Stimulated activated CD4-positive, alpha-beta T cell treated with anti-CD3 and anti-CD28 coated beads, TNF-alpha, amount 100 ng/mL, for 1 hour (primary cell): ENCODE measurements at places on chromosomes 7 and 10.

- DNase-seq = no peak
Observed at GRCh38 chr10:34628174-34628796, 186.8 kb downstream of the PARD3 start.

GRCh38 chr7:300546-301290 lies 10.7 kb downstream of the FOXL3 start:
- no peak for DNase-seq

DNA sequence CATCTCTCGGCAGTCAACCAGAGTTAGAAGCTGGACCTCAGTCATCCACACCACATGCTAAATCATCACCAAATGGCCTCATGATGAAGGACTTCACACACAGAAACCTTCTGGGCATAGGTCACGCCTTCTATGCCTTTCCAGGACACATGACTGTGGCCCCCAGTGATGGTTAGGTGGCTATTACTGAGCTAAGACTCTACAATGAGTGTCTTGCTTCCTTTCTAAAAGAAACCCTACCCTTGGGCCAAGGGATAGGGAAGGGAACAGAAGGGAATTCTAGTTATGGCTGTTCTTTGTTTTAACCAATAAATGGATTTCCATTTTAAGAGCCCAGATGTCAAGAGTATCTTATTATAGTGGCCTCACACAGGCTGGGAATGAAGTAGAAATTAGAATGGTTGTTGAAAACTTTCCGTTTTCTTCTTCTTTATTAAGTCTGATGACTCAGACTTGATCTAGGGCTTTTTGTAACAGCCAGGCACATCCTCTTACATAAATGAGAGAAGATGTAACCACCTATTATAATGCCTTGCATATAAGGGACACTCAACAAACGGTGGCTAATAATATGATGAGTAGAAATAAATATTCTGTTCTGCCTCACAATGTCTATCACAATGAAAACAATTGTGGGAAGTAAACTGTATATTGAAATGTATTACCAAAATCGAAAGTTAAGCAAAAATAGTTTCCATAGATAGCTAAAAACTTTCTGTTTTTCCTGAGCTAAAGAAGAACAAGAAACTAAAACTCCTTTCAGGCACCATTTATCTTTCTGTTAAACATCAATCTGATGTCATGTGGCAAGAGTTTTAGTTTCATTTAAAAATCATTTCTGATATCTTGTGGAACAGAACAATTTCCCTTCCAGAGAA lies 62.5 kb upstream of the TOMM7 start:
- DNase-seq = no peak

DNA sequence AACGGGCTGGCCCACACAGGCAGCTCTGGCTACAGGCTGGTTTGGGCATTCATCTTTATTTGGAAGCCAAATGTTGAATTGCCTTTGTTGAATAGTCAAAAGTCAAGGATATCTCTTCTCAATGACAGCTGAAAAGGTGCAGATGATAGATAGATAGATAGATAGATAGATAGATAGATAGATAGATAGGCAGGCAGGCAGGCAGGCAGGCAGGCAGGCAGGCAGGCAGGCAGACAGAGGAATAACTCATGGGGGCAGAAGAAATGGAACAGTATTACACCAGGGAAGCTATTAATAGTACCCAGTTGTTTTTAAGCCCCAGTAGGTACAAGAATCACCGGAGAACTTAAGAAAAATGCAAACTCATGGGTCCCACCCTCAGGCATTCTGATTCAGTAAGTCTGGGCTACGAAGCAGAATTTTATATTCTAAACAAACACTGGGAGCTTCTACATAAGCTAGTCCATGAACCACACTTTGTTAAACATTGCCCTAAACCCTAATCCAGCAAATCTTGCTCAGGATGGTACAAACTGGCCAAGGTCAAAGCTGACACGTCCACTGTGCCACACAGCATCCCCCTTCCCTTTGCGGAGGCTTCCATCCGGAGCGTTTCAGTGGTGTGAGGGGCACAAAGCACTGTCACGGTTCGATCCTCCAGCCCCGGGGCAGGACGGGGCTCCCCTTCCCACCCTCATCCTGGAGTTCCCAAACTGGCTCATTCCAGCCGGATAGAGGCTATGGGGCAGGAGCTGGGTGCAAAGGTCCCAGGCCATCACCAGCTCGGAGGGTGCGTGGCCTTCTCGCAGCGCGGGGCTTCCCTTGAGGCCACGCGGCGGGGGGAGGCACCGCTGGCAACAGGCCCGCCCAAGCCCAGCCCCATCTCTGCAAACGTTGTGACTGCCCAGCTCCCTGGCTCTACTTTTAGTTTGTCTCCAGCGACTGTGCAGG lies 6.7 kb downstream of the PRKAG2 start:
- no peak for DNase-seq

GRCh38 chr10:16968416-16969041 lies 151.3 kb upstream of the RSU1 start:
- no peak for DNase-seq

GRCh38 chr10:86449926-86450558 lies 71.5 kb downstream of the WAPL start:
- DNase-seq = no peak

GRCh38 chr7:115491744-115492380 lies 538.7 kb downstream of the TFEC start:
- no peak for DNase-seq

DNA sequence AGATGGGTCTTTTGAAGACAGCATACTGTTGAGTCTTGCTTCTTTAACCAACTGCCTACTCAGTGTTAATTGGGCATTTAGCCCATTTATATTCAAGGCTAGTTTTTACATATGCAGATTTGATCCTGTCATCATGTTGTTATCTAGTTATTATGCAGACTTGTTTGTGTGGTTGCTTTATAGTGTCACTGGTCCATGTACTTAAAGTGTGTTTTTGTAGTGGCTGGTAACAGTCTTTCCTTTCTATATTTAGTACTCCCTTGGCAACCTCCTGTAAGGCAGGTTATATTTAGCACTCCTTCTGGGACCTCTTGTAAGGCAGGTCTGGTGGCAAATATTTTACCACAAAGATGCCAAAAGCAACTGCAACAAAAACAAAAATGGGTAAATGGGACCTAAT lies 66.7 kb downstream of the TES start:
- DNase-seq = no peak

- no peak for DNase-seq
Observed at GRCh38 chr7:39510864-39511354, 55.3 kb upstream of the YAE1 start.

- no peak for DNase-seq
Observed at GRCh38 chr7:147569116-147569913, 1021.3 kb upstream of the C7orf33 start.

GRCh38 chr10:1187151-1187854 lies 131.1 kb downstream of the WDR37 start:
- no peak for DNase-seq

DNA sequence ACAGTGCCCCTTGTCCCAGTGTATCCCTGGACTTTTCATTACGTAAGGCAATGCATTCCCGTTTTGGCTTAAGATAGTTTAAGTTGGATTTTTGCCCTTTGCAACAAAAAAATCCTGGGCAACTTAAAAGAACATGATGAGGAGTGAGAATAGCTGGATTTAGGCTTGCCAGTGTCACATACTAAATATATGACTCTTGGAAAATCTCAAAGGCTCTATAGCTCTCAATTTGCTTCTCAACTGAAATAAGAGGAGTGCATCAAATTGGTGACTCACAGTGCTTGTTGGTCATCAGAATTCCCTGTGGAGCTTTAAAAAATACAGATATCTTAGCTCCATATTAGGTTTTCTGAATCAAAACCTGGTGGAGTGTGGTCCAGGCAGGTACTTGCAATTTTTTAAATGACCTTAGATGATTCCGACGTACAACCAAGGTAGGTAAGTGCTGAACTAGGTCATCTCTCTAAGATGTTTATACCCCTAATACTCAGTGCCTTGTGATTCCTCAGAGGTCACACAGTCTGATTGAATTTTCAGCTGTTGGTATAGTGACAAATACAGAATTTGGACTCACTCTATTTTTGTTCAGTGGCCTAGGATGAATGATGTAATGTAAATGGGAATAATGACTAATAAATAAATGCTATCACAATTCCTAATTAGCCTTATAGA lies 33.9 kb upstream of the ORC5 start:
- no peak for DNase-seq

DNA sequence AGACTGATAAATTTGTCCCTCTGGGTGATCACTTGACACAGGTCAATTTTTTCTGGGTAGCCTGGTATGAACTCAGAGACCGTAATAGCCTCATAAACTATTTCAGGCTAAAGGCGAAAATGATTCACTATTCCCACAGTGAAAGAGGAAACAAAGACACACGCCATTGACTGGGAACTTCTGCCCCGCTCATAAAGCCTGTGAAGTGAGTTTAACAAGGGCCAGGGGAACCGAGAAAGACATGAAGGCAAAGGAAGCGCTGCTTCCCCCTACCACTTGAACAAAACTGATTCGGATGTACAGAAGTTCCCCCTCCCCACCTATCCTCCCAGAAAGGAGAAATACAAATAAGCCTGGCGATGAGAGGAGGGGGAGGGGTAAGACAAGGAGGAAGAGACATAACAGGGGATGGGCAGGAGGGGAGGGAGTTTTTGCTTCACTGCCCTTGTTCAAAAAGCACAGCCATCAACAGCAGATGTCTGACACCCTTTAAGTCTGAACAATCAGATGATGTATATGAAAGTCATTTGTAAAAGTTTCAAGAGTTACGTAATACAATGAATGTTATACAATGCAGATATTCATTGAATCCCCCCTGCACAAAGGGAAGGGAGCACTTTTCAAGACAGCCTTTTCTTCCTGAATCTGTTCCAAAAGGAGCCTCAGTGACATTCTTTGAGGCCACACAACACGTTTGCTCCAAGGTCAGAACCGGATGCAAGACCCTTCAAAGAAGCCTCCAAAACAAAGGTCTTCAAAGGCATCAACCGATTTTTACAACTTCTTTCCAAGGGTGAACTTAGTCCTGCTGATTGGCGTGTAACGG lies 734 bp downstream of the ABCB4 start:
- DNase-seq = no peak

DNA sequence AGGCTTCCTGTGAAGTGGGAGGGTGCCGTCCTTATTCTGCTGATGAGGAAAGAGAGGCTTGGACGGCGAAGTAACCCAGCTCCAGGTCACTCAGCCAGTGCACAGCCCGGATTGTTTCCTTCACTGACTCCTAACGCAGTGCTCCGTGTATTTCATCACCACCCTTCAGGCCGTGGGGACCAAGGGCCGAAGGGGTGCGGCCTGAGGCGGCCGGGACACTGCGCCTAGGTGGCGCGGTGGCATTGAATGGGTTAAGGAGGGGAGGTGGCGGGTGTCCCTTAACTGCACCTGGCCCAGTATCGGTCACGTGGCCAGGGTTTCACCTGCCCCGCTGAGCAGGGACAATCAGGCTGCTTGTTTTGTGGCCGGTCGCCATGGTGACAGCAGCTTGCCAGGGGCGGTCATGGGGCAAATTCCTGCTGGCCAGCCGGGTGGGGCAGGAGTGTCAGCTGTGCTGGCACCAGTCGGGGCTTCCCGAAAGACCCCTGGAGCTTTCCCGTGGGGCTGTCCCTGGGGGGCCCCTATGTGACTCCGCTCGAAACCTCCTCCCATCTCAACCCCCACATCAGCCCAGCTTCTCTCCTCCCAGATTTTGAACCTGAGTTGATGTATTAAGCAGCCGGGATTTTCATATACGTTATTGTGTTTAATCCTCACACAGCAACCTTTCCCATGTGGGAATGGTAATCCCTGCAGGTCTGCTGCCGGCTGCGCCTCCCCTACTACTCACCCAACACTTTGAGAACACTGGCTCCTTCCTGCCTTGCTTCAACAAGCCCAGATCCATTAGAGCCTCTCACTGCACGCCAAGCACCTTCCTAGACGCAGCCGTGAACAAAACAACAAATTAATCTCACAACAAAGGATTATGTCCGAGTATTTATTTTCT lies 4.4 kb upstream of the ABHD11 start:
- no peak for DNase-seq

DNA sequence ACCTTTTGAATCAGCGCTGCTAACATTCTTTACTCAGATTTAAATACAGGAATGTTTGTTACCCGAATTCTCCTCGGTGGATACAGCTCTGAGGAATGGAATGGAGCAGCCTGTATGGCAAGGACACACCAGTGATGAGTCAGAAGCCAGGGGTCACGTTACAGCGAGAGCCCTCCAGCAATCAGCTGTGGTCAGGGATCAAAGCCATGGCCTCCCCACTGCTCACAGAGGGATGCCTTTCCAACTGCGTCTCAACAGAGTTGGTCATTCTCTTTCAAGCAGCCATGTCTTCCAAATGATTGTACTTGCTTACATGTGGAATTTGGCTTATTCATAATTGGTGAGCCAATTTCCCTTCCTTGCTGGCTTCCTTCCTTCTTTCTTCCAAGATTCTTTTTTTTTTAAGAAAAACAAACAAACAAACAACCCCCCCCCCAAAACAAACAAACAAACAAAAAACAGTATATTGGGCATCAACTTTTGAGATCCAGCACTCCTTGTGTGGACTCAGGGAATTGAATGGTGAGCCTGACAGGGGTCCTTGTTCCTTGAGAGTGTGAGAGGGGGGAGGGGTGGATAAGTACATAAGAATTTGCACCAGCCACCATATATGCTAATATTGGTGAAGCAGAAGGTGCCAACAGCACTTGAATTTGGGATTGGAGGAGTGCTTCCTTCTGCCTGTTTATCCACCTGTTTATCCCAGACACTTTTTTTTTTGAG lies 100.2 kb downstream of the ATXN7L1 start:
- no peak for DNase-seq

GRCh38 chr7:45055016-45055415 lies 33.8 kb downstream of the NACAD start:
- no peak for DNase-seq

GRCh38 chr7:80440883-80441282 lies 71.0 kb downstream of the GNAT3 start:
- no peak for DNase-seq

- DNase-seq = no peak
Observed at GRCh38 chr10:78740976-78741915, 327.5 kb upstream of the ZMIZ1 start.

GRCh38 chr10:71241114-71241829 lies 28.9 kb downstream of the UNC5B start:
- DNase-seq = no peak

DNA sequence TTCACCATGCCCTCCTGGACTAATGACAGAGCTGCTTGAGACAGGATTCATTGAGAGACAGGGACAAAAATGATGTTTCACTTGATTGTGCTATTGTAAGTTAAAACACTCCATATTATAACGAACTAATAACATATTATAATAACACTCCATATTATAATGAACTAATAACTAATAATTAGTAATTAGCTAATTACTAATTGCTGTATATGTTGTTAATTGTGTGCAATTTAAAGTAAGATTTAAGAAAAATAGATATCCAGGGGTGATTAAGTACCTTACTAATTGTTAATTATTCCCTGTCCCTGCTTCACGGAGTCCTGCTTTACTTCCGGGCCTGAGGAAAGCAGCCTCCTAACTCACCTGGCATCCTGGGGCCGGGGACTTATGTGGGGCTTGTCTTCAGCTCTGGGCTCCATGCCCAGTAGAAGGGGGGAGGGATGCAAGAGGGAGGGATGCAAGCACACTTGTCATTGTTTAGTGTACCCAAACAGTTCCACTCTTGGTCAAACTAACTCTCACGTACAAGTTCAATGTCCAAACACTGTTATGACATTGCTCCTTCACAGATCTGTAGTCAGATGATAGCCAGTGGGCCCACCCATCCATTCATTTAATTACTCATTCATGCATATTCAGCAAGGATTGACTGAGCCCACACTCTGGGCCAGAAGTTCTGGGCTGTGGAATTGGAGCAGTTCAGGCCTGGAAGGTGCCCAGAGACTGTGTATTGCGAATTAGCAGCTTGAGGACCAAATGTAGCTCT lies 53.8 kb downstream of the COL13A1 start:
- DNase-seq = no peak
